Stomach (tissue), 19 donors: ENCODE measurements at places on chromosomes 13 and 19. TPM values are rescaled to one million over a fixed set of nuclear protein-coding genes. Genes with fewer than 3 reads are reported as not detected.

Gene C5AR1
- 0.45 TPM for total RNA-seq

Gene C13orf46
- total RNA-seq: 32.6 TPM

Gene CLC
- not detected for total RNA-seq

Gene SGCG
- total RNA-seq: not detected

Gene PODNL1
- total RNA-seq: not detected

GRCh38 chr13:75432045-75432444, 49.9 kb downstream of the TBC1D4 start:
- no peaks in the 10 kb centered on the region for H3K36me3 ChIP-seq
- no peak overlapping the region for H3K4me3 ChIP-seq
- no peaks in the 10 kb centered on the region for H3K27me3 ChIP-seq

GRCh38 chr19:29841559-29842367, 30.0 kb downstream of the CCNE1 start:
- H3K36me3 ChIP-seq: no peaks in the 10 kb centered on the region
- H3K4me1 ChIP-seq: peaks cover 26% of the 10 kb centered on the region
- no peak overlapping the region for H3K4me3 ChIP-seq
- DNase-seq: no peak

DNA sequence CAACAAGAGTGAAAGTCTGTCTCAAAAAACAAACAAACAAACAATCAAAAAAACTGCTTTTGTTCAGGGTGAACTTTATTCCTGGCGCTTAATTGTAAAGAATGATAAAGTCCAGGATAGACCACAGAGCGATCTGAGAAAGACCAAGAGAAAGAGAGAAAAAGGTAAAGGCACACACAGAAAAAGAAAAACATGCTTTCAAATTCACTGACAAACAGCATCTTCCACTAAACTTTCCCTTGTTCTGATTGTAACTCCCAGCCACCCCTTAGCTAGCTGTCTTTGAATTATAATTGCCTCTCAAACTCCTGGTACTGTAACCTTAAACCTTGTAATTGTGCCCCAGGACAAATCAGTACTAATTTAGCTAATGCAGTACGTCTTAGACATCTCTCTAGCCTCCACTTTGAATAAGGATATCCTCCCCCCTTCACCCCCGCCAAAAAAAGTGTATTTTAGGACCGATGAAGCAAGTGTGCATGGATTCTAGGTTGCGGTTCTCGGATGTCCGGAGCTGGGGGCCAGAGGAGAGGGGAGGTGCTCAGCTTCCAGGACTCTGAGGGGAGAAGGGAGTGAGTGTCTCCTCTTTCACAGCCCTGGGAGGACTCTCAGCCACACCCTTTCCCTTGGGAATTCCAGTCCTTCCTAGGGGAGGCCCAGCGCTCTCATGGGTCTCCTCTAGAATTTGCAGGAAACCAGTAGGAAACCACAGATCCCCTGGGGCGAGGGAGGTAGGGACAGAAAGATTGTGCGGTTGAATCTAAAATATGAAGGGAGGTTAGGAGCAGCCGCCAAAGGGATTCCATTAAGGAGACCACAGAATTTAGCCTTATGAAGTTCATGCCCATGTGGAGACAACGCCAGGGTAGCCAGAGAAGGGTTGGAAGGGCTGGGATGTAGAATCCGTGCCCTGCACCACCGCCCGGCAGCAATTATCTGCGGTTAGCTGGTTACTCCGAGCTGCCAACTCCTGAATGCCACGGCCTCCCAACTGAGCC, 19.7 kb downstream of the ZNF536 start:
- no peak overlapping the region for H3K4me3 ChIP-seq
- H3K4me1 ChIP-seq: no peaks in the 10 kb centered on the region
- DNase-seq: no peak
- H3K36me3 ChIP-seq: no peaks in the 10 kb centered on the region
- H3K27me3 ChIP-seq: no peaks in the 10 kb centered on the region

- no peaks in the 10 kb centered on the region for H3K27me3 ChIP-seq
- H3K4me1 ChIP-seq: no peaks in the 10 kb centered on the region
- H3K36me3 ChIP-seq: no peaks in the 10 kb centered on the region
Observed at GRCh38 chr13:107358866-107359265, 790.9 kb upstream of the ARGLU1 start.

- H3K4me1 ChIP-seq: peaks cover 29% of the 10 kb centered on the region
- no peaks in the 10 kb centered on the region for H3K36me3 ChIP-seq
- no peak overlapping the region for H3K4me3 ChIP-seq
- no peak for DNase-seq
Observed at GRCh38 chr13:45328661-45329111, 12.3 kb downstream of the TPT1 start.

DNA sequence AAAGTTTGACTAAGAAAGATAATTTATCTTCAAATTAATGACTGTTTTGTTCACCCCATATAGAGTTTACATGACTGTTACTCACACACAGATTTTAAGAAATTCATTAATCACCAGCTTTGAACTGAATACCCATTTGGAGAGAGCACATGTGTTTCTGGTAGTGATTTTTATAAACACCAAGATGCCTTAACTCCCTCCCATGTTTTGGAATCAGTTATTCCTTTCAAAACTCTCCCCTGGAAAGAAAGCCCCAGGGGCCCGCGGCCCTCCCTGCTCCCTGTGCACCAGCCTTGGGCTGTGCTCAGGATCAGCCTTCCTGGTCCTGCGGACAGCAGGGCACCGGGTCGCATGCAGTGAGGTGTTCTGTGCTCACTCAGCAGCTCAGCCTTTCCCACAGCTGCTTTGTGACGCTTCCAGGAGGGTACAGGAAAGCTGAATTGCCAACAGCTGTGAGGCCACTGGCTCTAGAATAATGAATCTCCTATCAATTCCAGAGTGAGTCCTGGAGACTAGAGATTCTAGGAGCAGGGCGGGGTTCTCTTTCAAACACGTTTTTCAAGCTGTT, 483.2 kb downstream of the EFNB2 start:
- H3K27ac ChIP-seq: no peak overlapping the region
- DNase-seq: peak; percentile 30
- H3K36me3 ChIP-seq: no peaks in the 10 kb centered on the region
- H3K27me3 ChIP-seq: no peaks in the 10 kb centered on the region
- no peaks in the 10 kb centered on the region for H3K4me1 ChIP-seq

GRCh38 chr19:28217022-28217421, 995.9 kb downstream of the UQCRFS1 start:
- H3K4me1 ChIP-seq: no peaks in the 10 kb centered on the region
- no peak overlapping the region for H3K4me3 ChIP-seq
- no peak overlapping the region for H3K27ac ChIP-seq
- no peaks in the 10 kb centered on the region for H3K36me3 ChIP-seq
- no peaks in the 10 kb centered on the region for H3K27me3 ChIP-seq
- no peak for DNase-seq

- H3K27me3 ChIP-seq: no peaks in the 10 kb centered on the region
- DNase-seq: no peak
- H3K27ac ChIP-seq: no peak overlapping the region
- H3K4me3 ChIP-seq: no peak overlapping the region
Observed at GRCh38 chr13:114319441-114319913, 5.2 kb downstream of the CHAMP1 start.
